Activated naive CD8-positive, alpha-beta T cell treated with anti-CD3 and anti-CD28 coated beads for 36 hours (primary cell): ENCODE measurements at places on chromosomes 6 and 20. TPM values are rescaled to one million over a fixed set of nuclear protein-coding genes. Genes with fewer than 3 reads are reported as not detected.

Gene COL20A1
- not detected for total RNA-seq

DNA sequence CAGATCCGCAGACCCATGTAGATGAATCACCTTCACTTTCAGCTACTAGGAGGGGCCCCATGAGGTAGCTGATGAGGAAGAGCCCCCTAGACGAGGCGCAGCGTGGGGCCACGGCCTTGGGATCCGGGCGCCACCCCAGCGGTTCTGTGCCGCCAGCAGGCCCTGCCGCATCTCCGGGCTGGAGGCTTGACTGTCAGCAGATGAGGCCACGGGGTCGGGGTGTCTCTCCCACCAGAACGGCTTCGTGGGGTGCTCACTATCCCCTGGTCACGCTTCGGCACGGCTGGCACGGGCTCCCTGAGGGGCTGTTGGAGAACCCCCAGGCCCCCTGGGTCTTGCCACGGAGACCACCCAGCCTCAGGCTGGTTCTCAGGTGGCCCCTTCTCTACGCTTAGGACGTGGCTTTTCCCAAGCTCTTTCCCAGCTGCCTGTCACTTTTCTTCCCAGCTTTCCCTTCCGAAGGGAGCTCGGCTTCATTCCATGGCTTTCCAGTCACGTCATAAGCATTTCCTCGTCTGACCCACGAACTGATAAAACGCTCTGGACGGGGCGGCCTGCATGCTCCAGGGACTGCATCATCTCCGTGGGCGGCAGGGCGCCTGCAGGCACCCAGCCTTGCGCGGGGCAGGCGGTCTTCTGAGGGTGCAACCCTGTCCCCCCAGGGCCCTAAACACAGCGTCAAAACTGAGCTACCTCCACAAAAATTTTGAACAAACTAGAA, 85.9 kb downstream of the THBS2 start:
- no peak for DNase-seq

DNA sequence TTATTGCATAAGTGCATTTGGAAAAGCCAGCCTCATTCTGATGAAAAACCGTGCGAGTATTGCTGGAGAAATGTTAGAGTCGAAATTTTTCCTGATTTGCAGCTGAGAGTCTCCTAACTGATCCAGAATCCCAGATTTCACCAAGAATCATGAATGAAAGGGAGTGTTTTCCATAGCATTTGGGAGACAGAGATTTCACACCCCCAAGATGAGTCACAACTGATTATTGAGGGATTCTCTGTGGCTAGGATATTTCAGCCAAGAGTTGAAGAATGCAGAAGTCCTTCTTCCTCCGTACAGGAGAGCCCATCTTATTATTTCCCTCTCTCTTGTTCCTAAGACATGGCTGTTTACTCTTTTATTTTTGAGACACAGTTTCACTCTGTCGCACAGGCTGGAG, 82.2 kb upstream of the SALL4 start:
- DNase-seq = no peak

Gene MBOAT1
- 5.1 TPM for total RNA-seq

GRCh38 chr6:21348504-21349195, 244.9 kb upstream of the SOX4 start:
- DNase-seq = no peak
